ENCODE measurements at places on chromosomes 11 and 22.

- no peak for DNase-seq
Observed at GRCh38 chr22:28032861-28033260, 113.8 kb upstream of the PITPNB start.

- no peak for DNase-seq
Observed at GRCh38 chr11:1842149-1843097, 3.6 kb downstream of the TNNI2 start.

DNA sequence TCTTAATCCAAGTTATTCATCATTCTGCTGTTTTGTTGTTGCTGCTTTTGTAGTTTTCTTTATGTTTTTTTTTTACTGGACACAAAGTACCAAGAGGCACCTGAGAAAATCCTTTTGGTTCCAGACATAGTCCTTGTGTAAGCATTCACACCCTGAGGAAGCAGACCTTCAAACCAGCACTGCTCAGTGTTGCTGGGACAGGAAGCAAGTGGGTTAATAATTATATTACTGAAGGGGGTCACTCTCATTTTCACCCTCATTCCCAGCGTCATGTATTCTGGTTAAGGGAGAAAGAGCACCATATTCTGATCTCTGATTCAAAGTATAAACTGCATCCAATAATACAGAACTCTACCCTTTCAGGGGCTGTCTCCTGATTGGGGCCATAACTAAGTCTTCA lies 5.9 kb upstream of the ALKBH3 start:
- DNase-seq: no peak

GRCh38 chr11:35654711-35655110 lies 7.9 kb upstream of the TRIM44 start:
- DNase-seq: no peak

- DNase-seq: no peak
Observed at GRCh38 chr22:19464975-19465374, 14.0 kb downstream of the UFD1 start.

GRCh38 chr11:86955361-86956120 lies at the start of gene FZD4:
FZD4 (minus strand) TSS chr11:86955395; CDS start chr11:86955085, 310 bp downstream.
- DNase-seq: peak; percentile 40

DNA sequence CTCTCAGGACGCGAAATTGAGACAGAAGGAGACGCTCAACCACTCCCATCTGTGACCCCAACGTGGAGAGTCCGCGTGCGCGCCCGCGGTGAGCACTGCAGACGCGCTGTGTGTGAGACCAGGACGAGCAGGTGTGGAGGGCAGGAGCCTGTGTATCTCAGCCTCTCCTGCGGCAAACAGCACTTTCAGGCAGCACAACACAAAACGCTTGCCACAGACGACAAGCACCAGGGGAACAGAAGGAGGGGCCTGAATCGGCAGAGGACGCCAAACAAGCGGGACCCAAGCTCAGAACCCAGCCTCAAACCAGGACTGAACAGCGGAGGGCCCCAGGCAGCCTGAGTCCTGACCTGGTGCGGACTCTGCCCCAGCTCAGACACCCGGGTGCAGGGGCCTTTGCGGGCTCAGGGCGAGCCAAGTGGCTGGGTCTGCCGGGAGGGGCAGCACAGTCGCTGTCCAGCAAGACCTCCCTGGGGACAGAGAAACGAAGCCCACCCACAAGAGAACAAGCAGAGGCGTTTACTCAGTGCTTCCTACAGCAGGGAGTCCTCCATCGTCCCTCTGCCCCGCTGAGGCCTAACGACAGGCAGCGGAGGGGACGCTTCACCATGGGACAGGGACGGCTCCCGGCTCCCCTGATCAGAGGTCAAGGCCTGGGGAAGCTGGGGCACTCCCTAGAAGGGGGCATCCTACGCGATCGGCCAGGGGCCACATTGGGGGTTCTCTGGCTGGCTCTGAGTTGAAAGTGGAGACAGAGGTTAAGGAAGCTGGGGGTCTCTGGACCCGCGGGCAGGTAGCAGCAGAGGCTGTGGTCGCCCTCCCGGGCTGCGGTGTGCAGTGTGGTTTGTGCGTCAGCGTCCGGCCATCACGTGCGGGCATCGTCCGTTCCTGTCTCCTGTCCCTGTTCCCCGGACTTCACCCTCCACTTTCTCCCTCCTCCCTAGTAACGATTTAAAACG lies 560.8 kb downstream of the BRD1 start:
- no peak for DNase-seq

- no peak for DNase-seq
Observed at GRCh38 chr11:44939673-44940395, 10.8 kb downstream of the TP53I11 start.

GRCh38 chr11:86743223-86744118 lies 56.9 kb upstream of the PRSS23 start:
- DNase-seq: peak; percentile 52

DNA sequence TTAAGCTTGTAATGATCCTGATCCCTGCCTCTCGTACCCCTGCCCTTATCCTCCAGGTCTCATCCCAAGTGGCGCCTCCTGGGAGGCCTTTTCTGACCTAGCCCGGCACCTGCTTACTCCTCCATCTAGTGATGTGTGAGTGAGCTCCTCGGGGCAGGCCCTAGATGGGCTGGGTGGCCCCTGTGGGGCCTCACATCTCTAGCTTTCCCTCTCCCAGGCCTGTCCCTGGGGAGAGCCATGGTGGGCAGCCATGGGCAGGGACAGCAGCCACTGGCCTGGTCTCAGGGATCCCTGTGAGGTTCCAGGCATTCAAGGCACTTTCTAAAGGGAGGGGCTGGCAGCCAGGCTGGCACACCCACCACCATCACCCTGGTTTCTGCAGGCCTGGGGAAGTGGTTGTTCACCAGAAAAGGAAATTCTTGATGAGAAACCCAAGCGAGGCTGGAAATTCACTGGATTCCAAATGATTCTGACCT lies 27.9 kb downstream of the GNAZ start:
- DNase-seq: no peak

GRCh38 chr22:30615543-30615954 lies 8.6 kb downstream of the TCN2 start:
- no peak for DNase-seq

- DNase-seq: no peak
Observed at GRCh38 chr11:11978792-11979487, 29.5 kb downstream of the DKK3 start.

DNA sequence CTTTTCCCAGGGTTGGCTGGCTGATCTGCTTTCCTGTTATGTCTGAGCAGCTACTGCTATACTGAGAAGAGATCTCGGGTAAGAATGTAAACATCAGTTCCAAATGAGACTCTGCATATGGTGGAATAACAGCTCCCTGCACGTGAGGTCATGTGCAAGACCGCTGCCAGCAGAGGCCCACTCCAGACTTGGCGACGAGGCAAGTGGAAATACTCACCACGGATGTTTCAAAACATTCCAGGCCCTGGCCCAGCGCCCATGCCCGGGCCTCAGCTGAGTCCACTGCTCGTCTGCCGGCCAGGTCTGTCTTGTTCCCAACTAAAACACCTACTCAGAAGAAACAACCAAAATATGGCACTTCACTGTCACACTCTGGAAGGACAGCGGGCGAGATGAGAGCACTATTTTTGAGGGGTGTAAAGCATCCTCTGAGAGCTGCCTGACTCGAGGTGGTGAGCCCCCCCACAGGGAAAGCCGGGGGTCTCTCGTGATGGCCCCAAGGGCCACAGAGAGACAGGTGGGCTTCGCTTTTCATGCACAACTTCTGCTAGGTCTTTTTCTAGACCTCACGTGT lies 13.1 kb downstream of the IFT27 start:
- no peak for DNase-seq

DNA sequence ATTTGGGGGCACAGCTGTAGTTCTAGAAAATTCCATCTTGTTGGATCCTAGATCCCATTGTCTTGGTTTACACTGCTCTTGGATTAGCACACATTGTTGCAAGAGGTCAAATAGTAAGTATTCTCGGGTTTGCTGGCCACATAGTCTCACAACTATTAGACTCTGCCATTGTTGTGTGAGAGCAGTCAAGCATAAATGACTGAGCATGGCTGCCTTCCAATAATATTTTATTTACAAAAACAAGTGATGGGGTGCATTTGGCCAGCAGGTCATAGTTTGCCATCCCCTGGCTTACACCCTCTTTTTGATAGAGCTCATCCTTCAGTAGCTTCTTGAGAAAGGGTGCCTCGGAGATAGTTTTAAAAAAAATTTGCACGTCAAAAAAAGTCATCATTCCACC lies 77.9 kb upstream of the ALX4 start:
- DNase-seq: no peak

DNA sequence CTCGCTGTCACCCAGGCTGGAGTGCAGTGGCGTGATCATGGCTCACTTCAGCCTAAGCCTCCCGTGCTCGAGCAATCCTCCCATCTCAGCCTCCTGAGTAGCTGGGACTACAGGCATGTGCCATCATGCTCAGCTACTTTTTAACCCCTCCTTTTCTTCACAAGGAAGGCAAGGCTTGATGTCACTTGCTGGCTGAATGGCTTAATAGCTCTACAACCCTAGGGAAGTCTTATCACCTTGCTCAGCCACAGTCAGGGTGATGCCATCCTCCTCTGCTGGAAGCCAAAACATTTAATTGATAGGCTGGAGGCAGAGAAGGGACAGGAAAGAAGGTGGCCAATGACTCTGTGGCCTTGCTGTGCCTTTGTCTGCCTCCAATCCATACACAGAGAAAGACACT lies 131.9 kb downstream of the MED15 start:
- DNase-seq: no peak

DNA sequence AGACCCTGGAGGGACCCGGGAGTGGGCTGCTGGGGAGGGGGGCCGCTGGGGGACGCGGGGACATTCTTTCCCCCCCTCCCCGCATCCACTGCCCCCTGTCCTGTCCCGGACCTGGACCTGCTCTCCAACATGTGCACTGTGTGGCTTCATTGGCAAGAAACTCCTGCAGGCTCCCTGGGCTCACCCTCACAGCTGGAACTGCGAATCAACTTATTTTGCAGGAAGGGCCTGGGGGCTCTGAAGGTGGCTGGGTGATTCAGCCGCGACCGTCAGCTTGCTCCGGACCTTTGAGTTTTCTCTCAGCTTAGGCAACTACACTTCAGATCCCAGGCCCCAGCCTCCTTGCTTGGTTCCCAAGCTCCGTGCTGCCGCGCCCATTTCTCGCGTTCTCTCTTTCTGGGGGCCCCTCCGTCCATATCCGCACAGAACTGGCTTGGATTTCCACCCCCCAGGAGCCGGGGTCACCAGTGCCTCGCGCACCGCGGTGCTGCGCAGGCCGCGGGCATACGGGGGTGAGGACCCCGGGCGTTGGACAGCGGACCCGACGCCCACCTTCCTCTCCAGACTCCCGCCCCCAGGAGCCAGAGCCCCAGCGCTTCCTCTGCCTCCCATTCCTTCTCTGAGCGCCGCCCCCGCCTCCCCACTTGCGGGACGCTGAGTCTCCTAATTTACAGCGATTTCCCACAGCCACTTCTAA lies 471 bp upstream of the AHNAK start:
- DNase-seq: no peak

- DNase-seq: no peak
Observed at GRCh38 chr11:35005141-35005780, 88.8 kb downstream of the PDHX start.

Data from activated T-cell treated with anti-CD3 and anti-CD28 coated beads for 24 hours (primary cell).